ENCODE measurements at places on chromosomes 11 and 22.

DNA sequence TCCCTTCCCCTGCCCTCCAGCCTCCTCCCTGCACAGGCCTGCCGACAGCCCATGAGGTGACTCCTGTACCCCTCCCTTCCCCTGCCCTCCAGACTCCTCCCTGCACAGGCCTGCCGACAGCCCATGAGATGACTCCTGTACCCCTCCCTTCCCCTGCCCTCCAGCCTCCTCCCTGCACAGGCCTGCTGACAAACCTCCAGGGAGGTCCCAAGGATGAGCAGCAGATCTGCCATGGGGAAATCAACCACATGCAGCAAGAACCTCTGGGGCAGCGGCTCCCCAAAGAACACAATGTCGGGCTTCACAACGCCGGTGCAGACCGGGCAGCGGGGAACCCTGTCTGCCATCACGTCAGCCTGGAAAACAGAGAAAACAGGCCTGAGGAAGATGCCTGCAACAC is 12.3 kb downstream of the SIRT3 start:
- H3K4me3 ChIP-seq, result no peak overlapping the region
- no peaks in the 10 kb centered on the region for H3K36me3 ChIP-seq
- H3K4me1 ChIP-seq, result no peaks in the 10 kb centered on the region
- no peaks in the 10 kb centered on the region for H3K27me3 ChIP-seq

DNA sequence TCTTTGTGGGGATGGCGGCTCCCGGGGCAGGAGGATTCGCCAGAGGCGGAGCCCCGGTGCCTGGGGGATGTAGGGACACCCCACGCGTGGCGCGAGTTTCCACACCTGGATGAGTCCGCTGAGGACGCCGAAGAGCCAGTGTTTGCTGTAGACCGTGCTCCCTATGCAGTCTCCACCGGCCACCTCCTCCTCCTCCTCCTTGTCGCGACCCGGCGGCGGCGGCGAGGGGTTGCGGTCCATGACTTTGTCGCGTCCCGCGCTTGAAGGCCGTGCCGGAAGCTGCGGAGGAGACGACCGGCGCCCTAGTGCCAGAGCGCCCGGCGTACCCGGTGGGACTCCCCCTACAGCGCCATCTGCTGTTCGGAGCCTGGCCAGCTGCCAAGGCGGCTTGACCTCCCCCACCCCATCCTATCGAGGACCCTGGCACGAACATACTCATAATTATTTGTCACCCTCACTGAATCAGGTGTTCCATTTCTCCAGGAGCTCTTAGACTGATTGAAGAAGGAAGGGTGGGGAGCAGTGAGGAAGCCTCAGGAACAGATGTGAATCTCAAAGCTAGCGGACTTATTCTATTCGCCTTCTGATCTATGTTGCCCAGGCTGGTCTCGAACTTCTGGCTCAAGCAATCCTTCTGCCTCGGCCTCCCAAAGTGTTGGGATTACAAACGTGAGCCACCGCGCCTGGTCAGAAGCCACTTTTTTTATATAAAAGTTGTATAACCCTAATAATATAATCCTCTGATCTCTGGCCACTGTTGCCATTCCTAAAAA is at the start of gene SAAL1:
Gene SAAL1 (minus strand): TSS at position 281 of the 773 bp plus-strand sequence. CDS start 41 bp downstream, at position 240.
- H3K36me3 ChIP-seq, result peaks cover 3% of the 10 kb centered on the region
- peak; percentile 25 for DNase-seq
- H3K27me3 ChIP-seq, result no peaks in the 10 kb centered on the region
- peaks cover 18% of the 10 kb centered on the region for H3K4me1 ChIP-seq
- H3K4me3 ChIP-seq, result peak within 1 kb of the TSS; percentile 80

- H3K27ac ChIP-seq, result no peak overlapping the region
- H3K36me3 ChIP-seq, result no peaks in the 10 kb centered on the region
- no peaks in the 10 kb centered on the region for H3K27me3 ChIP-seq
- H3K4me1 ChIP-seq, result no peaks in the 10 kb centered on the region
Measured at GRCh38 chr11:109752212-109752825, 330.3 kb downstream of the C11orf87 start.

DNA sequence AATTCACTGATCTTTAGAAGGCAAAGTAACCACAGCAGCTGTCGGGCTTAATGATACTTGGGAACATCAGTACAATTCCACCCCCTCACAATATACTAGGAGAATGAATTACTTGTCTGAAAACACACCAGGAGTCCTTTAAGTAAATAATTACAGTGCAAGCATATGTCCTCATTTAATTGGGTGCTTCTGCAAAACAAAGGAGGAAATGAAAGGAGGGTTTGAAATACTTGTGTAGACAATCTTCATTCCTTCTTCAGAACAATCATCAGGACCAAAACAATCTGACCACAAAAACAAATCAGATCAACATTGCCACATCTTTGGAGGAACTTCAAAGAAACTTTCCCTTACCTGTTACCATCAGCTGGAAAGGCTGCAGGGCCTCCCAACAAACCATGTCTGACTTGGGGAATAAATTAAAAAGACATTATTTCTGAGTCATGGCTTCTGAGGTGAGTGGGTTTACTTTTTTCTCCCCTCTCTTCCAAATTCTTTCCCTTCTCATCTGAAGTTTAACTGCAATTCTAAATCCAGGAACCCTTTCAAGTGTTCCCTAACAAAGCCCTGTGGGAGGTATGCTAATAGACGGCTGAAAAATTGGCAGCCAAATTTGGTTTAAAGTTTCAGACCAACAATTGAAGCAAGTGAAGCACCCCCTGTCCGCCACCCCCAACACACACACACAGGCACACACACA is 12.5 kb upstream of the CCDC117 start:
- no peaks in the 10 kb centered on the region for H3K27me3 ChIP-seq
- H3K4me1 ChIP-seq, result no peaks in the 10 kb centered on the region
- H3K27ac ChIP-seq, result no peak overlapping the region
- no peak overlapping the region for H3K4me3 ChIP-seq

- H3K4me3 ChIP-seq, result no peak overlapping the region
- H3K4me1 ChIP-seq, result peaks cover 2% of the 10 kb centered on the region
- H3K36me3 ChIP-seq, result no peaks in the 10 kb centered on the region
- DNase-seq, result no peak
Measured at GRCh38 chr11:119693253-119693815, 35.7 kb downstream of the NECTIN1 start.

GRCh38 chr11:34825315-34825669 is 90.9 kb downstream of the APIP start:
- H3K4me1 ChIP-seq, result no peaks in the 10 kb centered on the region
- no peak overlapping the region for H3K4me3 ChIP-seq
- H3K36me3 ChIP-seq, result no peaks in the 10 kb centered on the region
- H3K27ac ChIP-seq, result no peak overlapping the region
- no peak for DNase-seq
- no peaks in the 10 kb centered on the region for H3K27me3 ChIP-seq

GRCh38 chr11:36409152-36409816 is 100.8 kb downstream of the TRAF6 start:
- no peaks in the 10 kb centered on the region for H3K36me3 ChIP-seq
- H3K27ac ChIP-seq, result no peak overlapping the region
- DNase-seq, result no peak
- no peaks in the 10 kb centered on the region for H3K27me3 ChIP-seq

DNA sequence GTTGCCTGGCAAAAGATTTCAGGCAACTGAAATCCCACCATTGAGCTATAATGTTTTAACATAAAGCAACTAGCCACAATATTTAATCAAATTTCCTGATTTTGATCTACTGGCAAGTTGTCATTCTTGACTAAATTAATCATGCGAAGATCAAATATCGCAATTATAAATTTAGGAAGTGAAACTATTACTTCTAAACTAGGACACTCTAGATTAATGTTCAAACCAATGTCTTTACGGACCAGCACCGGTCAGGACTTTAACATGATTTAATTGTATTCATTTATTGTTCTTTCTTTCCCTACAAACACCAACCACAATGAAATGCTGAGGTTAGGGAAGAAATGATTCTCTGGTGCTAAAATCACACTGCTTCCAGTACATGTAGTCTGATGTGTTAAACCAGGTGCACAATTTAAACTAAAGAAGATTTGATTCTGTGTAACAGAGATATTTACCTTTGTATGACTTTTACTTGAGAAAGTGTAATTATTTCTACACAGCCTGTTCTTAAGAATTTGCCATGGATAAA is 14.9 kb downstream of the GAS2 start:
- H3K27me3 ChIP-seq, result no peaks in the 10 kb centered on the region
- no peak overlapping the region for H3K4me3 ChIP-seq
- no peaks in the 10 kb centered on the region for H3K36me3 ChIP-seq

GRCh38 chr11:92111287-92111686 is 113.3 kb upstream of the FAT3 start:
- no peaks in the 10 kb centered on the region for H3K27me3 ChIP-seq
- no peak overlapping the region for H3K27ac ChIP-seq
- no peak for DNase-seq
- no peaks in the 10 kb centered on the region for H3K36me3 ChIP-seq
- H3K4me3 ChIP-seq, result no peak overlapping the region
- no peaks in the 10 kb centered on the region for H3K4me1 ChIP-seq

GRCh38 chr11:63832336-63832735 is 6.6 kb upstream of the MARK2 start:
- no peaks in the 10 kb centered on the region for H3K27me3 ChIP-seq
- H3K4me1 ChIP-seq, result peaks cover under 1% of the 10 kb centered on the region
- peaks cover 3% of the 10 kb centered on the region for H3K36me3 ChIP-seq
- H3K4me3 ChIP-seq, result no peak overlapping the region
- DNase-seq, result no peak
- no peak overlapping the region for H3K27ac ChIP-seq

DNA sequence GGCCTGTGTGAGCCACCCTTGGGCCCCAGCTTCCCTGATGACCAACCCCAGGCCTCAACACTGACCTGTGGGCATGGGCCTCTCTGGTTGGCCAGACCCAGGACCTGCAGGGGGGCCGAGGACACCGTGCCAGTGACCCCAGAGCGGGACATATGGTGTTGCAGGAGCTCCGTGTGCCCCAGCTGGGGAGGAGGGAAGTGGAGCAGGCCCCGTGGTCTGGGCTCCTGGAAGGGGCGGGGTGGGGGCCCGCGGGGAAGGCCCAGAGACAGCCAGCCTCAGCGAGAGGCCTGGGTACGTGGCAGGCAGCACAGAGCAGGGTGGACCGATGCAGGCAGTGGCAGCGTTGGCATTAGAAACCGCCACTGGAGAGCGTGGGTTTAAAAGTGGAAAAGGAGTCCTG is 22.2 kb downstream of the MUC6 start:
- H3K36me3 ChIP-seq, result peaks cover 26% of the 10 kb centered on the region
- no peaks in the 10 kb centered on the region for H3K4me1 ChIP-seq
- H3K27ac ChIP-seq, result no peak overlapping the region
- H3K27me3 ChIP-seq, result no peaks in the 10 kb centered on the region

GRCh38 chr11:125091247-125091876 is 20.1 kb downstream of the TMEM218 start:
- no peaks in the 10 kb centered on the region for H3K27me3 ChIP-seq
- DNase-seq, result no peak
- H3K27ac ChIP-seq, result no peak overlapping the region
- no peak overlapping the region for H3K4me3 ChIP-seq
- H3K36me3 ChIP-seq, result no peaks in the 10 kb centered on the region

DNA sequence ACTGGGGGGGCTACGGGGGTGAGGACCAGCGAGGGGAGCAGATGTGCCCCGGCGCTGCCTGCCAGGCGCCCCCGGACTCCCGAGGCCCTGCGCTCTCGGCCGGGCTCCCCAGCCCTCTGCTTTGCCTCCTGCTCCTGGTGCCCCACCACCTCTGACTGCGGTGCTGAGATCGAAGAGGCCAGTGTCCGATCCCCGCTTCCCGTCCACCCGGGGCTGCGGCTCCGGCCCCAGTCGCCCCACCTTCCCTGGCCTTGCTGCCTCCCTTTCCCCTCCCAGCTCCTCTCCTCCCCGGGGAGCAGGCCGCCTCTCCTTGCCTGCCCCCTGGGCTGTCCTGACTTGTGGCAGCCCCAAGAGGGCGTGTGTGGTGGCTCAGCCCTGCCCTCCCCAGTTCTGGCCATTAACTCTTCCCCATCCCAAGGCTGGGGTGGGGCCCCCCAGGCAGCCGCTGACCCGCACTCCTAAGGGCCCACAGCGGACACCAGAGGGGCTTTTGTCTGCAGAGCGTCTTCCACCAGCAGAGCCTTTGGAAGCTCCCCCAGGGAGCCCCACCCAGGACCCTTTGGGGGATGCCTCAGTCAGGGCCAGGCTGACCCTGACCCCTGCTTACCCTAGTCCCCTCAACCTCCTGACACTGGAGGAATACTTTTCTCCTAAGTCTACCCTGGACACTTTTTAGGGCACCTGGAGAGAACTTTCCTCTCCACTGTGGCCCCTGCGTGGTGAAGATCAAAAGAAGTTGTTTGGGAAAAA is 16.6 kb downstream of the RTN4RL2 start:
- no peaks in the 10 kb centered on the region for H3K36me3 ChIP-seq
- peaks cover 6% of the 10 kb centered on the region for H3K4me1 ChIP-seq
- H3K4me3 ChIP-seq, result peak overlapping the region; percentile 75
- peaks cover 4% of the 10 kb centered on the region for H3K27me3 ChIP-seq
- no peak for DNase-seq

- H3K27me3 ChIP-seq, result peaks cover 12% of the 10 kb centered on the region
- DNase-seq, result no peak
- H3K36me3 ChIP-seq, result no peaks in the 10 kb centered on the region
- H3K4me3 ChIP-seq, result peak within 1 kb of the TSS; percentile 78
- no peak within 1 kb of the TSS for H3K27ac ChIP-seq
Measured at GRCh38 chr11:118152552-118153471, at the start of gene SCN4B. TSS of gene SCN4B (minus strand) at chr11:118152823. CDS start at chr11:118152673, 150 bp downstream.

GRCh38 chr11:3160252-3161031 is 4.7 kb downstream of the OSBPL5 start:
- no peaks in the 10 kb centered on the region for H3K27me3 ChIP-seq
- peak overlapping the region; percentile 89 for H3K27ac ChIP-seq
- H3K4me3 ChIP-seq, result peak overlapping the region; percentile 88
- DNase-seq, result peak; percentile 76
- H3K36me3 ChIP-seq, result no peaks in the 10 kb centered on the region

- H3K36me3 ChIP-seq, result peaks cover 2% of the 10 kb centered on the region
- H3K4me3 ChIP-seq, result no peak overlapping the region
- H3K27me3 ChIP-seq, result no peaks in the 10 kb centered on the region
- no peaks in the 10 kb centered on the region for H3K4me1 ChIP-seq
- no peak overlapping the region for H3K27ac ChIP-seq
Measured at GRCh38 chr22:45585437-45585755, 82.7 kb downstream of the FBLN1 start.

DNA sequence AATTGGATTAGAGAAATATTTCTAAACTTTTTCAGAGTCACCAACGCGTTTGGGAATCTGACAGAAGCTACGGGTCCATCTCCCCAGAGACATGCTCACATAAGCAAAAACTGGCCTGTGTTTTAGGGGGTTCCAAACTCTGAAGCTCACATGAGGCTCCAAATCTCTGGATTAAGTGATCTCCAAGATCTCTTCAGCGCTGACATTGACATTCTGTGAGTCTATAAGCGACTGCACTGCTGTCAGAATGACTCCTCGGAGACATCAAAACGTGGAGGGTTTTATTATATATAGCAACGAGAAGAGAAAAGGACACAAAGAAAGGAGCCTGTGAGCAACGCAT is 642 bp upstream of the SIK2 start:
- no peaks in the 10 kb centered on the region for H3K27me3 ChIP-seq
- H3K4me1 ChIP-seq, result peaks cover 10% of the 10 kb centered on the region
- no peaks in the 10 kb centered on the region for H3K36me3 ChIP-seq
- no peak for DNase-seq

- DNase-seq, result no peak
- no peak overlapping the region for H3K27ac ChIP-seq
- no peak overlapping the region for H3K4me3 ChIP-seq
- no peaks in the 10 kb centered on the region for H3K27me3 ChIP-seq
Measured at GRCh38 chr11:114892381-114893197, 214.3 kb downstream of the NXPE2 start.
